ENCODE measurements at places on chromosomes 16 and 17.

DNA sequence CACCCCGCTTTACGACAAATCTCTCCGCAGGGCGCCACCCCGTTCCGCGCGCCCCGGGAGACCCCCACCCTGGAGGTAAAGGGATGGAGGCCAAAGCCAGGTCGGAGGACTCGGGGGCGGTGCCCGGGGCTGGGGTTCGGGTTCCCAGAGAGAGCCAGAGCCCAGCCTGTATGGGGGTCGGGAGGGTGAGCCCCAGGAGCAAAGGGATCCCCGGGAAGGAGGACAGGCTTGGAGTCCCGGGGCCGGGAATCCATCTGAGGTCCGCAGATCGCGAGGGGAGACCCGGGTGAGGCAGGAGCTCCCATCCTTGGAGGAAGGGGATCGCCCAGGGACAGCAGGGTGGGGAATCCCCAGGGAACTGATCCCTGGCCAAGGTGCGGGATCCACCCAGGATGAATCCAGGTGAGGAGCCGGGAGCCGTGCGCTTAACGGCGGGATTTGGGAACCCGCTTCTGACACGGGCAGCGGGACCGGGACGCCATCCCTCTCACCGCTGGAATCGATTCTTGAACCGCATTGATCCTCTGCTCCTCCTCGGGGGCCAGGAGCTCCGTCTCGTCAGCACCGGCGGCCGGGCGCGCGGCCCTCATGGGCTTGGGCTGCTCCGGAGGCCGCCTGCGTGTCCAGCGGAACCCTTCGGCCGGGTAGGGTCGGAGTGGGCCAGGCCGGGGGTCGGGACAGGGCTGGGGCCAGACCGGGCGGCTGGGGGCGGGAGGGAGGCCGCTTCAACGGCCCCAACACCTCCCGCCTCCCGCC, at the start of gene MMD:
Gene MMD, minus strand, starts transcription at position 657 of the 756 bp plus-strand sequence. Its CDS starts 140 bp downstream, at position 517.
- no peak for DNase-seq

GRCh38 chr16:29858149-29858849, 4.7 kb downstream of the CDIPT start:
- no peak for DNase-seq

GRCh38 chr17:27456681-27457359, 572 bp downstream of the KSR1 start:
- DNase-seq, result no peak

- no peak for DNase-seq
These were observed 128.9 kb upstream of the WSCD1 start for GRCh38 chr17:5941258-5941657.

- no peak for DNase-seq
These were observed 264.8 kb upstream of the CDH11 start for GRCh38 chr16:65386672-65387071.

DNA sequence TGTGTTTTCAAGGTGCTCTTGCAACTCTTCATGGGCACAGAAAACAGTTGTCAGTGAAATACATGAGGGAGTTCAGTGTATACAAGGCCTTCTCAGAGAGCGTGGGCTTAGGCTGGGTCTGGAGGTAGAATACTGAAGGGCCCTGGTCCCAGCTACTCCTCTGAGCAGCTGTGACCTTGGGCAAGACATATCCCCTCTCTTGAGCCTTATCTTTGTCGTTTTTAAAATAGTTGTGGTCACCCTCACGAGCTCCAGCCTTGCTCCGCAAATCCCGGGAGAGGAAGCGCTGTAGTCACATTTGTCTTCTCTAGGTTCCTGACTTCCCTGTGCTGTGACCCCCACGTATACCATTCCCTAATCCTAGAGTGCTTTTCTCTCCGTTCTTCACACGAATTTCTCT, 3.6 kb downstream of the ZNRF1 start:
- DNase-seq, result no peak

DNA sequence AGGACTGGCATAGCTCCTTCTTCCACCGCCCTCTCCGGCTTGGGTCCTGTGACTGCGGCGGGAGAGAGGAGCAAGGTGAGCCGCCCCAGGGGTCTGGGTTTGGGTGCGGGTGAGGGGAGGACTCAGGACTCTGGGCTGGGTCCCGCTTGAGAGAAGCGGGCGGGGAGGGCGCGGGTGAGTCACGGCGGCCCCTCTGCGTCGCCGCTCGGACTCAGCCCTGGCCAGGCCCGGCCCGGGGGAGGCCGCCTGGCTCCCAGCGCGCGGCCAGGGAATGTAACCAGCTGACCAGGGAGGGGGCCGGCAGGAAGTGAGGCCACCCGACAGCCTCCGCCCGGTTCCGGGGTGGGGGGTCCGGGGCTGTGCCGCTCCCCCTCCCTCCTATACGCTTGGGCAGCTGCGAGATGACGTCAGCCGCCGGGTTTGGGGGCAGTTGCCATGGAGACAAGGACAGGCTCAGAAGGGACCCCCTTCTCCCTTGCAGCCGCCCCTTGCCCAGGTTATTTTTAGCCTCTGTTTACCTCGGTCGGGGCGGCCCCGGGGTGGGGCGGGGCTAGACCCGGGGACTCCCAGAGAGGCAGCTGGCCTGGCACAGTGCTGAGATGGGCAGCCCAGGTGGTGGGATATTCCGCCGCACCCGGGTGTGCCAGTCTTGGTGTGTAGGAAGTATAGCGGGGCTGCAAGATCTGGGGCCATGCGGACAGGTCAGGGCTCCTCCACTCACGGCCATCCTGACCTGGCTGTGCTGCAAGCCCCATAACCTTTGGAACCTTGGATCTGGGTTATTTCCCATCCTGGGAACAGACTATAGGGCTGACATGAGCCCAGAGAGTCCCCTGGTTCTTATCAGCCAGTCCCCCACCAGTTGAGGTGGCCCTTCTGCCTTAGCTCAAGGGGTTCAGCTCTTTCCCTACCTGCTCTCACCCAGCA, 1.6 kb downstream of the RIPOR1 start:
- peak; percentile 41 for DNase-seq

GRCh38 chr16:13333336-13333735, 431.9 kb downstream of the SHISA9 start:
- no peak for DNase-seq

DNA sequence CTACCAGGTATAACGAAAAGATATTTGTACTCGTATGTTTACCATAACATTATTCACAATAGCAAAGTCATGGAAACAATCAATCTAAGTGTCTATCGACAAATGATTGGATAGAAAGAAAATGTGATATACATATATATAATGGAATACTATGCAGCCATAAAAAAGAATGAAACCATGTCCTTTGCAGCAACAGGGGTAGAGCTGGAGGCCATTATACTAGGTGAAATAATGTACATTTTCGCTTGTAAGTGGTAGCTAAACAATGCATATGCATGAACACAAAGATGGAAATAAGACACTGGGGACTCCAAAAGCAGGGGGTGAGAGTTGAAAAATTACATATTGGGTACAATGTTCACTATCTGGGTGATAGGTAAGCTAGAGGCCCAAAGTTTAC, 124.0 kb downstream of the MYO1D start:
- DNase-seq, result no peak

GRCh38 chr17:11622492-11622891, 24.2 kb downstream of the DNAH9 start:
- DNase-seq, result no peak

GRCh38 chr16:67917852-67918236, 13.8 kb downstream of the CTRL start:
- DNase-seq, result no peak

- DNase-seq, result no peak
These were observed 375.0 kb upstream of the EEF2KMT start for GRCh38 chr16:5472552-5472951.

- DNase-seq, result peak; percentile 40
These were observed 4.3 kb downstream of the BANP start for GRCh38 chr16:87955302-87956097.

DNA sequence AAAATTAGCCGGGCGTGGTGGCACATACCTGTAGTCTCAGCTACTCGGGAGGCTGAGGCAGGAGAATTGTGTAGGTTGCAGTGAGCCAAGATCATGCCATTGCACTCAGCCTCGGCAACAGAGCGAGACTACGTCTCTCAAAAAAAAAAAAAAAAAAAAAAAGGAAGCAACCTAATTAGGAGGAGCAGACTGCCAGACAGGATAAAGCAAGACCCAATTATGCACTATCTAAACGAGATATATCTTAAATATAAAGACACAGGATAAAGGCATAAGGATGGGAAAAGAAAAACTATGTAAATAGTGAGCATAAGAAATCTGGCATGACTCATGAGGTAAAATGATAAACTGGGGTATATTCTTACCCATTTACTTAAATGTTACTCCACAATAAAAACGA, 4.9 kb downstream of the TXNDC11 start:
- no peak for DNase-seq

DNA sequence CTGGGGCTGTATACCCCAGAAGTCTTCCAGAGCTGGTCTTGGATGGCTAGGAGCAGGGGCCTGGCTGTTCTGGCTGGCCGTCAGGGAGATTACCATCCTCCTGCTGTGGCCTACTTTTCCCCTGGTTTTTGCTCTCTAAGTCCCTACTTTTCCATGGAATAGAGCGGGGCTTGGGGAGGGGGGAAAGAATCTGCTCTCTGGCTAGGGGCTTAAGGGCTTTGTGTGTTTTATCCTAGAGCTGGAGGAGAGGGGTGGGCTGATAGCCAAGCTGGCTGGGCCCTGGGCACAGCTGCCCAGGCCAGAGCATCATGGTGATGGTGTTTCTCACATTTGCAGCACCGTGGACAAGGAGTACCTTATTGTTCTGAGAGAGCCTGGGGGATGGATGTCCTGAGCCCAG, 3.6 kb downstream of the NRN1L start:
- no peak for DNase-seq

DNA sequence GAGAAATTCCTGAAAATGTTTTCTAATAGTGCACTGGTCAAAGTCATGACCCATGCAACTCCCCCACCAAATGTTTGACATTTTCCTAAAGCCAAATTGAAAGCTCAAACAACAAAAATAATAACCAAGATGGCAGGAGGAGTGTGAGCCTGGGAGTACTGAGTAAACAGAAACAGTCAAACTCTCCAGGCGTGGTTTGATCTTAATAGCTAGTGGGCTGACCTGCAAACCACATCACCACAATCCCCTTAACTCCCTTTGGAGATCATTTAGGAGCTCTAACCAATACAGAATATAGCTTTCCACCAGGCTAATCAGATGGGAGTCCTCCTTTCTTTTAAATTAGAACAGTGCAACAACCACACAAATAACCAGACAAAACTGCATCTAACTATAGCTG, 19.2 kb upstream of the MEIOC start:
- DNase-seq, result no peak

DNA sequence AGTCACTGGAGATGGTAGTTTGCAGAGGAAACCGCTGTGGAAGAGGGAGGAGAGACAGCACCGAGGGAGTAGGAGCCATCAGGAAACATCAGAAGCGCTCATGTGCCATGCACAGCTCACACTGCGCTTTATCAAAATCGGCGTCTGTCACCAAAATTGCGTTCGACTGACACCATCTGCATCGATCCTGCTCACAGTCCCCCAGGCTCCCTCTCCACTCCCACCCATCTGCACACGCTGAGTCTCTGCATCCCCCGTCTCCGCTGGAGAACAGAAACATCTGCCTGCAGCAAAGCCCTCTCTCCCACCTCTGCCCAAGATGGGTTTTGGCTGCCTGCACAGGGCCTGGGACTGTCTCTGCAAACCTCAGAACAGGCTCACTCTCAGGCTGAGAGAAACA, 187.5 kb upstream of the RPL38 start:
- no peak for DNase-seq

DNA sequence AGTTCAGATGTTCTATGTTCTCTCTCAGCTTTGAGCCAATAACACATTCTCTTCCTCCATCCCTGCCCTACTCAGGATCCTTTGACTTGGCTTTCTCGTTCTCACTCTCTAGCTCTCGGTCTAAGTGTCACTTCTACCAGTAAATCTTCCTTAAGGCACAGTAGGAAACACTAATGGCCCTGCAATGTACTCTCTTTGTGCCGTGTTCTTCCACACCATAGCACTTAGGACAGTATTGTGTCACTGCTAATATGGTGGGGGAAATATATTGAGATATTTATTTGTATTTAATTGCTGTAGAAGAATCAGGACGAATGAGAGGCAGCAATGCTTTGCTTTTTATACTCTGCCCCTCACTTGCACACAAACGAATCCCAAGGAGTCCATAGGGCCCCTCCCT, 493.1 kb downstream of the SHISA9 start:
- no peak for DNase-seq

- peak; percentile 98 for DNase-seq
These were observed at the start of gene JMJD8 for GRCh38 chr16:684071-684794. JMJD8 (minus strand) TSS chr16:684334; CDS start chr16:684319, 15 bp downstream.
